ENCODE measurements at places on chromosomes 11 and 22.
A peak's percentile ranks its signal among the peaks of the same experiment; 100 is the strongest.

DNA sequence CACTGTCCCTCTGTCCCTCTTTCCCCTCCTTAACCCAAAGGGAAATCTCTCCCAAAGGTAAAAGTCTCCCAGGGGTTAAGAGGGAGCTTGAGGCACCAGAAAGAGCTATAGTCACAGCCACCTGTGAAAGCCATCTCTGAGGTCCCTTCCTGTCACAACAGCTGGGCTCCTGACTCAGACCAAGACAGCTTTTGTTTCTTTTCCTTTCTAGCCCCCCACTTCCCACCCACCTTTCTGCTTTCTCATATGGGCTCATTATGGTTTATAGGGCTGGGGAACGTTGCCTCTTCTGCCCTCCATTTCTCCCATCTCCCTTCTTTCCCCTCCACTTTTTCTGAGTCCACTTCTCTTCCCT is 19.1 kb downstream of the MIF start:
- DNase-seq, result peak; percentile 43

- DNase-seq, result no peak
These were observed 686 bp downstream of the KIF18A start for GRCh38 chr11:28107191-28107749.

- DNase-seq, result no peak
These were observed 136.4 kb downstream of the RBFOX2 start for GRCh38 chr22:35892192-35892591.

- no peak for DNase-seq
These were observed 1.2 kb upstream of the TRIM3 start for GRCh38 chr11:6474806-6475500.

GRCh38 chr22:18109410-18110193 is 1.0 kb upstream of the TUBA8 start:
- no peak for DNase-seq
